ENCODE measurements at places on chromosomes 5 and 9.

GRCh38 chr9:76882686-76883085 lies 23.2 kb downstream of the PRUNE2 start:
- no peak for DNase-seq

DNA sequence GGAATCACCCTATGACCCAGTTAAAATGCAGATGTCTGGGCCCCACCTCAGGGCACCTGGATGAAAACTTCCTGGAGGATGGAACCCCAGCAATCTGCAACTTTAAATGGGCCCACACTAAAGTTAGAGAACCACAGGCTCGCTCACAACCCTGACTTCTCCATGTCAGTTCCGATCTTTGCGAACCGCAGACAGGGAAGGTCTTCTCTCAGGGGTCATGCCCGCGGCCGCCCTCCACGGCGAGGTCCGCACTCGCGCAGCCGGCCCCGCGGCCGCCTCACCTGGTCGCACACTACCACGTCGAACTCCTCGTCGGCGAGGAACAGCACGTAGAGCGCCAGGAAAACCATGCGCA lies 499 bp downstream of the ALG2 start:
- DNase-seq = no peak

- DNase-seq = no peak
Measured at GRCh38 chr9:83775932-83776331, 41.6 kb downstream of the GKAP1 start.

GRCh38 chr9:121369595-121370265 lies at the start of gene STOM:
Gene STOM (minus strand): TSS chr9:121370250. CDS start chr9:121370187, 63 bp downstream.
- peak; percentile 28 for DNase-seq

DNA sequence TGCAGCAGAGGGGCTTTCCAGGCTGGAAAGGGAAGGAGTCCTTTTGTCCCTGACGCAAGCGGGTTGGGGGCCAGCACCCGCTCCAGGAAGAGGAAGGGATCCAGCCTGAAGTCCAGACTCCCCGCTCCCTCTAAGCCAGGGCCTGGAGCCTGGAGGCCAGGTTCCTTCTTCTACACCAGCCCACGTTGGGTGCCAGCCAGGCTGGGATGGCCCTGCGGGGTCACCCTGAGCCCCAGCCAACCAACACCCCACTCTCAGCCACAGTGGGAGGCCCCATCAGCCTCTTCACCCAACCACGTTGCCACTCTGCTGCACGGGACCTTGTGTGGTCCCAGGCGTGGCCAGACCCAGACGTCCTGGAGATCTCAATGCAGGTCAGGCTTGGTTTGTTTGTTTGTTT lies 970 bp upstream of the FUT7 start:
- DNase-seq = no peak

DNA sequence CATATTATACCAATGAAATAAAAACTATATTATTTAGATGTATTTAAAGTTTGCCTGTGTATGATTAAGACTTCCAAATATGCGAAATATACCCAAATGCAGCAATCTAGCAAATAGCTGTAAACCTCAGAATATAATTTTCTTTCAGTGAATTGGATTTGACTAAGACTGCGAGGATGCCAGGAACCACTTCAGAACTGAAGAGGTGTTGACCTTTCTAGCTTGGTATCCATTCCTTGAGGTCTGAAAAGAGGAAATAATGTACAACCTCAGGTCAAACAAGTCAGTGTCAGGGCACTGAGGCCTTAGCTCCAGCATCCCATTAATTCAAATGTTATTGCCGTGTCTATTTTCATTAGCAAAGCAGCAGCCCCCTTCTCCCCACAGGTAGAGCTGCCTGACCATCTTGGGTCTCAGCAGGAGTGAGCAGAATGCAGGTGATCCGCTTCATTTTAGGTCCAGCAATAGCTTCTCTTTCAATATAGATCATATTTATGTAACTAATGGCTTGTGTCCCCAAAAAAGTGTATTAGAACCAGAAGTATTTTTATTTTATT lies 100.0 kb downstream of the KIAA1958 start:
- DNase-seq = no peak

DNA sequence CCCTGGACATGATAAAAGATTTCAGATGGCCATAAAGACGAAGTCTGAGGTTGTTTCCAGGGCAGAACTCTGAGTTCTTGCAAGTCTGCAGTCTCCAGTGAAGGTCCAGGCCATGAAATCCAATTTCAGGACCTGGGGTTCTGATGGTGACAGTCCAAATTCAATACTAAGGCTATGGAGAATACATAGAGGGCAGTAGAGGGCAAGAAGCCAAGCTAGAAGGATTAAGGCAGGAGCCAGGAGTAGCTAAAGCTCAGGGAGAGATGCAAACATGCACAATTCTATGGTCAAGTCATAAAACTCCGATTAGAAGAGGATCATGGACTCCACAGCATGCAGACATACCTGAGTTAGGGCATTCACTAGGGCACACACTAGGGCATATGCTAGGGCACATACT lies 11.4 kb downstream of the SLIT3 start:
- no peak for DNase-seq

Measured in stimulated activated CD8-positive, alpha-beta memory T cell treated with anti-CD3 and anti-CD28 coated beads, Interleukin-4, amount 100 ng/mL, for 4 hours (primary cell).